ENCODE measurements at places on chromosomes 2 and 18.

DNA sequence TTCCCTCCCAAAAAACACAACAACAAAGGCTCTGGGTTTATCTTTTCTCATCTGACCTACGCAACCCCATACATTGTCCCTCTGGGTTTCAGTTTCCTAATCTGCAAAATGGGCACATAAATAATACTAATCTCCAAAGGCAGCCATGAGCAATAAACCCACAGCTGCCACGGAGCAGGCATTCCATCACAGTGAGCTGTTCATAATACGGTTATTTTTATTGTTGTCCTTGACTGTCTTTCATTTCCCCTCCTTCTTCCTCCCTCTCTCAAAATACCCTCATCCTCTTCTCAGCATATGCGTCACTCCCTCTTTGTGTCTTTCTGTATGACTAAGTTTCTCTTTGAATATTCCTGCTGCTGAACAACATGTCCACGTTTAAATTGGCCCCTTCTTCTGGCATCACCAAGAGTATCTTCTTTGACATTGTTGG lies 129.8 kb upstream of the CAB39 start:
- no peak for DNase-seq

- no peak for DNase-seq
Measured at GRCh38 chr2:98515250-98515991, 70.8 kb downstream of the INPP4A start.

GRCh38 chr2:206716623-206717022 lies 1.6 kb downstream of the DYTN start:
- peak; percentile 28 for DNase-seq

GRCh38 chr2:162074632-162074895 lies 549 bp upstream of the DPP4 start:
- DNase-seq = no peak

GRCh38 chr2:39865751-39866150 lies 86.7 kb upstream of the THUMPD2 start:
- DNase-seq = no peak

GRCh38 chr2:55451699-55452098 lies 32.0 kb upstream of the CCDC88A start:
- DNase-seq = no peak

- DNase-seq = no peak
Measured at GRCh38 chr18:63073481-63073880, 246.1 kb downstream of the BCL2 start.
